ENCODE measurements at places on chromosomes 6 and 20. TPM values are rescaled to one million over a fixed set of nuclear protein-coding genes. Genes with fewer than 3 reads are reported as not detected.

DNA sequence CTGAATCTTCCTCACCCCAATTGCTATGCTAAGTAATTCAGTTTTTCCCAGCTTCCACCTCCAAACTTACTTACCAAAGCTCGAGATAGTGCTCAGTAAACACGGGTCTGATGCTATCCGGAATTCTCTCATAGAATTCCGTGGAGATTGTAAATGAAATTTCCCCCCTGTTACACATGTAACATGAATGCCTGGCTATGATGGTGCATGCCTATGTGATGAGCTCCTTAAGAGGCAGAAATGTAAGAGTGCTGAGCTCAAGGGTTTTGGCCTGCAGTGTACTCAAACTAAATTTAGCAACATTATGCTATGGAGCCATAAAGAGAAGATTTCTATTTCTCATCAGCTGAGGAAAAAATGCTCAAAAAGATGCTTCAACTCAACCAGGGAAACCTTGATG is 133.4 kb upstream of the FUT9 start:
- no peak for DNase-seq

GRCh38 chr20:62238569-62239277 is 402 bp downstream of the OSBPL2 start:
- peak; percentile 64 for DNase-seq

DNA sequence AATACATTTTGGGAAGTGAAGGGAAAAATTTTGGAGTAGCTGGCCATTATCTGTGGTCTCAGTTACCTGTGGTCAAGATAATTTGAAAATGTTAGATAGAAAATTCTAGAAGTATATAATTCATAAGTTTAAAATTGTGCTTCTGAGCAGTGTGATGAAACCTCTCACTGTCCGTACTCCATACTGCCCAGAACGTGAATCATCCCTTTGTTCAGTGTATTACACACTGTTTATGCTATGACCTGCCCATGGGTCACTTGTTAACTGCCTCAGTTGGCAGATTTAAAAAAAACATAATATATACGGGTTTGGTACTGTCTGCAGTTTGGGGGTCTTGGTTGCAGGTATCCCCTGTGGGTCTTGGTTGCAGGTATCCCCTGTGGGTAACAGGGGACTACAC is 4.1 kb upstream of the CALHM5 start:
- DNase-seq, result no peak

GRCh38 chr6:150929416-150929815 is 63.9 kb downstream of the MTHFD1L start:
- DNase-seq, result no peak

GRCh38 chr6:119738425-119738824 is 388.9 kb upstream of the MAN1A1 start:
- no peak for DNase-seq

- no peak for DNase-seq
Observed at GRCh38 chr6:18324706-18325042, 60.3 kb upstream of the DEK start.

Gene SGK2
- 45.6 TPM for total RNA-seq

Gene CGAS
- total RNA-seq, result 31.2 TPM

Gene DYNLT2
- total RNA-seq, result 2.7 TPM

All from Calu3 (cell line).